ENCODE measurements at places on chromosomes 11 and 22.

DNA sequence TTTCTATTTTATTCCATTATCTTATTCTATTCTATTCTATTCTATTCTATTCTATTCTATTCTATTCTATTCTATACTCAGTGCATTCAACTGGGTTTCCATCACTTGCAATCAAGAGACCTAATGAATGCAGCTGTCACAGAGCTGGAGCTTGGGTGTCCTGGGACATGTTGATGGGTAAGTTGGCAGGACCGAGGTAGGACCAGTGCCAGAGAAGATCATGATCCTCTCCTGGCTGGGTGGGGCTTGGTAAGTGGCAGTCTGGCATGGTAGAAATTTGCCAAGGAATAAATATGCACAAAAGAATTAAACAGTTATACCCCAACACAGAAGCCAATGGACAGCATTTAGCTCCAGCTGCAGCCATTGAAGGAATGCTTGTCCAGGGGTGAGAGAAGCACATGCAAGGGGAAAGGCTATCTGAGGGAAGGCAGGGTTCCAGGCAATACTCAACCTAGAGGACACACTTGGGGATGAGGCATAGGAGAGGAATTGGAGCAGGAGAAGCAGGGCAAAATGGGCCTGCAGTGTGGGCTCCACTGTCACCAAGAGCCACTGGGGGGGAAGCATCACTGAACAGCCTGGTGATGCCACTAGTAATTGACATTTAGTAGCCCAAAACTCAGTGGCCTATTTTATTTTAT, 97.0 kb upstream of the CD82 start:
- no peak for DNase-seq

GRCh38 chr22:27686534-27686933, 115.0 kb downstream of the MN1 start:
- no peak for DNase-seq

DNA sequence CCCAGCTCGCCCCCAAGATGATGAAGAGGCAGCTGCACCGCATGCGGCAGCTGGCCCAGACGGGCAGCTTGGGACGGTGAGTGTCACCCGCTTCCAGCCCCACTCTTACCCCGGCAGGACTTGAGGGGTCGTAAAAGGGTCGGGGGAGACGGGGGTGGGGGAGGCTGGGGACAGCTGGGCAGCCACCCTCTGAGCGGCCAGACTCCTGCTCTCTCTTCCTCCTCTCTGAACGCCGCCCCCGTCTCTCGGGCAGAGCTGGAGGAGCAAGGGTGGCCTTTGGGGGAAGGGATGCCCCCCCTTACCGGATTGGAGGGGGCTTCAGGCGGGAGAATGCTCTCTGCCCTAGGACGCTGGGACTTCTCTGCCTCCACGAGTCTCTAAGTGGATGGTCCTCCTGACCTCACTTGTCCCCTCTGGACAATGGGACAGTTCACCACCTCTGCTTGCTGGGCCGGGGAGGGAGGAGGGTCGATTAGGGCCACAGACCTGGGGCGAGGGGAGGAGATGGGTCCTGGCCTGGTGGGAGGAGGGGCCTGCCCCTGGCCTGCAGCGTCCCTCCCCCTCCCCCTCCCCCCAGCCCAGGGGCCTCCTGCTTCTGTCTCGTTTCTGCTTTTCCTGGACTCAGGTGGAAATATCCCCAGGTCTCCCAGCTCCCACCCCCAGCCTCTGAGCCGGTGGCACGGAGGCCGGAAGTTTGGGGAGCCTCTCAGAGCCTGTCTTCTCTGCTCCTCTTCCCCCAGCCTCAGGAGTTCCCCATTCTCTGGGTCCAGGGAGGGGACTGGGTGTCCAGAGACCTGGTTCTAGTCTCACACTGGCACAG, 512 bp downstream of the SH3BP1 start:
- DNase-seq = peak; percentile 35

DNA sequence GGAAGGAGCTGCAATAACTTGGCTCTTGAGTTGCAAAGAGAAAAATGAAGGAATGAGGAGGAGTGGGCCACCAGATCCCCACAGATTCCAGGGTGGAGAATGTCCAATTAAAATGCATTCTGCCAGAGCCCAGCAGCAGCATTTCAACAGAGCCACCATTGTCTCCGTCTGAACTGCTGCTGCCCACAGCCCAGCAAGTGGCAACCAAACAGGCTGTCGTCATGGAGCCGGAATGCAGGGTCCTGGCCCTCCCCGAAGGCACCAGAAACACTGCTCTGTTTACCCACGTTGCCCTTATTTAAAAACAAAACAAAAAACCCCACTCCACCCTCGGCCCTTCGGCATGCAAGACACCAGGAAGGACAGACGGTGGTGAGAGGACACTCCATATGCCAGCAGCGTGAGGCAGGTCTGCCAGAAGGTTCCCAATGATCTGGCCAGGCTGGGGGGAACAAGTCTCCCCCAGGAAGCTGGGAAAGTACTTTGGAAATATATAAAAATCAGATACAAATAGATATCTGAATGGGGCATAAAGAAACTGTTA, 32.5 kb downstream of the PLEKHA7 start:
- no peak for DNase-seq

DNA sequence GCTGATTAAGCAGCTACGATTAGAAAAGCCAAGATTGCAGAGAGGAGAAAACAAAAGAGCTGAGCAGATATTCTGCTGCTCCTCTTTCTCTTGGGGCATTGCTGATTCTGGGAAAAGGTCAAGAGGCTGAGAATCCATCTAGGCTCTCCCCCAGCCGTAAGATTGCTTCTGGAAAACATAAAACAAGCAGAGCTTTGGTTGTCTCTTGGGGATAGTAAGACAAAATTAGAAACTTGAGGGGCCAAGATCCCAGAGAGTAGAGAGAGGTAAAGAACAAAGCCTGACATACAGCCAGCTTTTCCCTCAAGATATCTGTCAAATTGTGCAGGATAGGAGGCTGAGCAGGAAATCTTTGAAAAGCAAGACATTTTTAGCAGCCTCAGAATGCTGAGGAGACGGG, 158.2 kb downstream of the TTC28 start:
- no peak for DNase-seq

DNA sequence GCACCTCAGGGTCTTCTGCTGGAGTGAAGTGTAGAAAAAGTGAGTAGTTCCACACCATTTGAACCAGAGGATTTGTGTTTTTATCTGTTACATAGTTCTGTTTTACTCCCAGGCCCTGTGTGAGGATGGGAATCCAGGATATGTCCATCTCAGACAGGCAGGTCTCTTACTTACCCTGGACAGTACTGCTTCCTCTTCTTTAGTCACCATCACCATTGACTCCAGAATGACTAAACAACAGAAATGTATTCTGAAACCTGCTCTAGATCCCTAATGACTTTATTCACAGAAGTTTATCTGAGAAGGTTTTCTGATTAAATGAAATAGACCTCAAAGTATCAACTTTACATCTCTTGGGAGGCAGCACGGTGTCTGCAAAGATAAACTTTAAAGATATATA, 33.6 kb downstream of the CYP2R1 start:
- DNase-seq = no peak

- DNase-seq = no peak
These were observed 547.5 kb downstream of the TBC1D22A start for GRCh38 chr22:47309946-47310345.

GRCh38 chr11:13638422-13638821, 30.0 kb upstream of the FAR1 start:
- no peak for DNase-seq

- no peak for DNase-seq
These were observed 16.7 kb downstream of the TMEM121B start for GRCh38 chr22:17104336-17104935.

GRCh38 chr11:10478066-10478465, 23.0 kb downstream of the AMPD3 start:
- no peak for DNase-seq

DNA sequence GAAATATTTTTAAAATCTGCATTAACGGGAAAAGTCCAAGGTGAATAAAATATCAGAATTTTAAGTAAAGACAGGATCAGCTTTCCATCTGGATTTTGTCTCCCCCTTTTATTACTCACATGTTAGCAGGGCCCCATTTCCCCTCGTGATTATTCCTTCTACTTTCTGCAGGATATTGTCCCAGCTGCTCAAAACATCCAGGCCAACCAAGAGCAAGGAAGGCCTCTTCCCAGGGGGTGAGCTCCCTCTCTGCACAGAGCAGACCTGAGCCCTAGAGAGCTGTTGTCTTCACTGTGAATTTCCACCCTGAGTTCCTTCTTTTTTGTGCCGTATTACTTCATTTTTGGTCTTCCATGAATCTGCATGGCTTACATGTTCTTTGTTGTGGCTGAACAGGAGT, 3.7 kb upstream of the TMPRSS13 start:
- no peak for DNase-seq

DNA sequence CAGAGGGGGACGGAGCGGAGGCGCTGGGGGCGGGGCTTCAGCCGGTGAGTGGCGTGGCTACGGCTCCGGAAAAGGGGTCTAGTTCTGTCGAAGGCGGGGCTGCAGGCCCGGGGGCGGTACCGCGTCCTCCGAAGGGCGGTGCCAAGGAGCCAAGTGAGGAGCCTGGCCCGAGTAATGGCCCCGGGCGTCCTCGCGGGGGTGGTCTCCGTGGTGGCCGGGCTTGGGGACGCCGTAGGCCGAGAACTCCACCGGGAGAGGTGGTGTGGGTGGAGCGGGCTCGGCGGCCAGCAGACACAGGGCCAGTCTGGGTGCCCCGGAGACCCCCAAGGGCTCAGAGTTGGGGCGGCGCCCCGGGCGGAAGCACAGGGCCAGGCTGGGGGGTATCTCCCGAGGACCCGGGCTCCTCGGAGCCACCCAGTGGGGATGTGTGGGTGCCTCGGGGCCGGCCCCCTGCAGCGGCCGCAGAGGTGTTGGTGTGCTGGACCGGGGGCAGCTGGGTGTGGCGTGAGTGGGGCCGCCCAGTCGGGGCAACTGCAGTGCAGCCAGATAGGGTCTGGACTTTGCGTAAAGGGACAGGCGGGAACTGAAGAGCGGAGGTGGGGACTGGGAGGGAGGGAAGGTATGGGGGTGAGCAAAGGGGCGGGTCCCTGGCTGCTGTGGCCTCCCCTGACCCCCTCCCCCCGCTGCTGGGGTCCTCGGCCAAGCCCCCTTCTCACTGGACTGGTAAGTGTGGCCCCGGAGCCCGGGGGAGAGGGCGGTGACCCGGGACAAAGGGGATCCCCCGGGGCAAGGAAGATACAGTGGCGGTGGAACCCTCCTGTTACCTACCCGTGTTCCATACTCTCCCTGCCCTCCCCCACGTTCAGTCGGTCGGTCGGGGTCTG, 838 bp downstream of the FKBP2 start:
- no peak for DNase-seq

- DNase-seq = no peak
These were observed 16.5 kb upstream of the APOBEC3A start for GRCh38 chr22:38940811-38941384.

DNA sequence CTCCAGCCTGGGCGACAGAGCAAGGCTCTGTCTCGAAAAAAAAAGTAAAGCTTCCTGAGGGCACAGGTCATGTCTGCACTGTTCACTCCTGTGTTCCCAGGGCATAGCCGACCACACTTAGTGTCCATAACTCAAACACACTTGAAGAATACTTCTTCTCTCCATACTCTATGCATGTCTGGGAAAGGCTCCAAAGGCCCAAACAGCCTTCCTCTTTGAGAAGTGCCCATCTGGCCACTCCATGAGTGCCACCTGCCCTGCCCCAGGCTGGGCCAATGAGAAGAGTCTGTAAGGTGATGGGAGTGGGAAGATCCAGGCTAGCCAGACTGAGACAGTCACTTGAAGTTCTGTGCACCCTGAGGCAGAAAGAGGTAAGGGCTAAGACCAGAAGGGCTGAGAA, 24.7 kb downstream of the DGCR2 start:
- DNase-seq = no peak

DNA sequence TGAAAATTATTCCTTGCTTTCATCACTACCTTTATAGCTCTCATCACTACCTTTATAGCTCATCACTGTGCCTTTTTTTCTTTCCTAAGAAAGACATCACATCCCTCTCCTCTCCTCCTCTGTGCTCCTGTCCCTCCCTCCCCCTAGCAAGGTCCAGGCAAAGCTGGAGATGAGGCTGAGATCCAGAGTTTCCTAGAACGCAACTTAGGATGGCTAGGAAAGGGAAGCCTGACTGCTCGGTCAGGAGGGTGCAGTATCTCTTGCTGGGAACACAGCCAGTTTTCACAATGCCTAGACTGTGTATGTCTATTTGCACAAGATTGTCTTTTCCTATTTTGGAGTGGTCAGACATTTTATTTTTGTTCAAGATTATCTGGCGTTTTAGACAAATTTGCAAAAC, 24.7 kb downstream of the TUB start:
- DNase-seq = no peak

DNA sequence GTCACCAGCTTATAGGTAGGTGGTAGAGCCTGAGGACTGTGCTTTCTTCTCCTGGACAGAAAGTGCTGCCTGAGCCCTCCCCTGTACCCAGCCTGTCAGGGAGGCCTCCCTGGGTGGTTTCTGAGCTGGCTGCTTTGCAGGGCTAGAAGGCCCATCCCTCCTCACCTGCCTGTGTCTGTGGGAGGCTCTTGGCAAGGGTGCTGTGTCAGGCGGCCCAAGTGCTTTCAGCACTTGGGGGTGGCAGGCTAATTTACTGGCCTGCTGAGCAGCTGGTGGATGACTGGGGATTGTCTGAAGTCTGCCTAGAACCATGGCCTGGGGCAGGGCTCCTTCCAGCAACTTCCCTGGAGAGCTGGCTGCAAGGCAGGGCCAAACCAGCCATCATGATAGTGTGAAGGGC, 139.0 kb upstream of the NAV2 start:
- DNase-seq = no peak

GRCh38 chr11:130109386-130109785, 39.7 kb downstream of the APLP2 start:
- no peak for DNase-seq

GRCh38 chr22:20979940-20980453, 2.1 kb upstream of the LZTR1 start:
- DNase-seq = no peak

DNA sequence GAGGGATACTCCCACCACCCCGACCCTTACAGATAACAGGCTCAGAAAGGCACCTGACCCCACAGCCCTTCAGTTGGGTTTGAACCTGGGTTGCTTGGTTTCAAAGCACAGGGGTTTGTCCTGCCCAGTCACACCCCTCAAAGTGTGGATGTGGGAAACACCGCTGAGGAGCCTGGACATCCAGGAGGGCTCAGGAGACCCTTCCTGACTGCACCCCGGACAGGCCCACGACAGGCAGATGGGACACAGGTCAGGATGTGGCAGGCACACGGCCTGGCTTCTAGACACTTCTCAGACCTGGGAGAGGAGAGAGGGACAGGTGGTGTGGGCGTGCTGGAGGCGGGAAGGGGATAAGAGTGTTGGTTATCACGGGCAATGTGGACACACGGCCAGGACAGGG, 932.3 kb downstream of the BRD1 start:
- DNase-seq = no peak

DNA sequence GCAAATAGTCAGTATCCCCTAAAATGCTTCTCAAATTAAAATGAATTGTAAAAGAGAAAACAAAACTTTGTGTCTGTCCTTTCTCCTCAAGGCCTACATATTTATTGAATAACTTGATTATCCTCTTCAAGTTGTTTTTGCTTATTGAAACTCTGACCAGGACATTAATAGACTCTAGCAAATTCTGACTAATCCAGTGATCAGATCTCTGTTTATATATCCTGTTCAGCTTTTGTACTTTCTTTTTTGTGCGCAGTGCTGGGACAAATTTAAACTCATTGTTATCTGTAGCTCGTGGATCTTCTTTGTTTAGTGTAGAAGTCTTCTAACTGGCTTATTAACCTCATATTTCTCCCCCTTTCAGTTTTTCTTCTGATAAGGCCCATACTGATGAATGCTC, 139.9 kb upstream of the SORL1-AS1 start:
- no peak for DNase-seq

Measured in CD4-positive, alpha-beta T cell treated with Interleukin-10 for 1 hour (primary cell).